Activated T-cell treated with anti-CD3 and anti-CD28 coated beads, Interleukin-2, amount 50 U/mL, for 72 hours (primary cell): ENCODE measurements at places on chromosomes 7 and 10. TPM values are rescaled to one million over a fixed set of nuclear protein-coding genes. Genes with fewer than 3 reads are reported as not detected.

The RNF32 gene
- total RNA-seq: 3.1 TPM

The SSC4D gene
- 1.0 TPM for total RNA-seq

The NEUROD6 gene
- total RNA-seq: not detected

The ZCWPW1 gene
- total RNA-seq: 6.5 TPM

The UBN2 gene
- total RNA-seq: 18.8 TPM

GRCh38 chr7:3041986-3042675, 1.5 kb downstream of the CARD11 start:
- H3K4me1 ChIP-seq: peaks cover 67% of the 10 kb centered on the region
- peak overlapping the region; percentile 84 for H3K27ac ChIP-seq
- DNase-seq: no peak
- H3K36me3 ChIP-seq: peaks cover 6% of the 10 kb centered on the region
- H3K4me3 ChIP-seq: peak overlapping the region; percentile 96

DNA sequence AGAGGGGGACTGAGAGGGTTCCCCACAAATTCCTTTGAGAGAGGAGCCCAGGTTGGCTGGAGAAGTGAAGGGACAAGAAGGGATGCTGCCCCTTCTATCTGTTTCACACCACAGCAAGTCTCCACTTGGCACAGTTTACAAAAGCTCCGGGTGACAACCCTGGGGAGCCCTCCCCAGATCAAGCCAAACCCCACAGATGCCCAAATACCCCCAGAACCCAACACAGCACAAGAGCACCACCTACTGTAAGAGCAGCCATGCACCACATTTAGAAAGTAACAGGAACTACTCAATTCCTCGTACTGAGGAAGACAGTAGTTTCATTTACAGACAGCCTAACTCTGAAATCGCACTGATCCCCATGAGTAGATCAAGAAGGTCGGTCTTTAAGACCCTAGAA, 67.8 kb upstream of the ATP6V0A4 start:
- peak; percentile 70 for DNase-seq
- H3K4me1 ChIP-seq: peaks cover 22% of the 10 kb centered on the region
- H3K4me3 ChIP-seq: no peak overlapping the region
- H3K27me3 ChIP-seq: no peaks in the 10 kb centered on the region
- no peaks in the 10 kb centered on the region for H3K36me3 ChIP-seq

- H3K4me1 ChIP-seq: peaks cover 9% of the 10 kb centered on the region
- no peak overlapping the region for H3K4me3 ChIP-seq
- H3K27ac ChIP-seq: no peak overlapping the region
- no peaks in the 10 kb centered on the region for H3K36me3 ChIP-seq
- no peaks in the 10 kb centered on the region for H3K27me3 ChIP-seq
Observed at GRCh38 chr7:28112012-28112411, 68.6 kb downstream of the JAZF1 start.

DNA sequence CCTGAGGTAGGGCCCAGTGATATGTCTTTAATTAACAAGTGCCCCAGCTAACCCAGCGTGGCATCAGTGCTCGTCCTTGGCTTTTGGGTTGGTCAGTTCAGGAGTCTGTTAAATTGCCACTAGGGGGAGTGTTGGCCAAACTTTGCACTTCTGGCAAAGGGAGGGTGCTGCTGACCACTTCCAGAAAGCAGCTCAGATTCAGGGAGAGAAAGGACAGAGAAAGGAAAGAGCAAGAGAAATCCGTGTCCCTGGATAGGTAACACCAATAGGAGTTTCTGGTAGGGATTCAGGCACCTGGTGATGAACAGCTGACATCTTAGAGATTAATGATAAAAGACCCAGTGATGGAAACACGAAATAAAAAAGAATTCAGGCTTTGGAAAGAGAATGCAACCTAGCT, 243.1 kb upstream of the AOAH start:
- H3K27ac ChIP-seq: no peak overlapping the region
- peaks cover 51% of the 10 kb centered on the region for H3K4me1 ChIP-seq
- no peak for DNase-seq

- peaks cover 7% of the 10 kb centered on the region for H3K36me3 ChIP-seq
- H3K4me3 ChIP-seq: peak overlapping the region; percentile 66
- no peak overlapping the region for H3K27ac ChIP-seq
- DNase-seq: no peak
- H3K4me1 ChIP-seq: peaks cover 80% of the 10 kb centered on the region
- H3K27me3 ChIP-seq: no peaks in the 10 kb centered on the region
Observed at GRCh38 chr10:102776779-102777456, 33.2 kb downstream of the WBP1L start.

DNA sequence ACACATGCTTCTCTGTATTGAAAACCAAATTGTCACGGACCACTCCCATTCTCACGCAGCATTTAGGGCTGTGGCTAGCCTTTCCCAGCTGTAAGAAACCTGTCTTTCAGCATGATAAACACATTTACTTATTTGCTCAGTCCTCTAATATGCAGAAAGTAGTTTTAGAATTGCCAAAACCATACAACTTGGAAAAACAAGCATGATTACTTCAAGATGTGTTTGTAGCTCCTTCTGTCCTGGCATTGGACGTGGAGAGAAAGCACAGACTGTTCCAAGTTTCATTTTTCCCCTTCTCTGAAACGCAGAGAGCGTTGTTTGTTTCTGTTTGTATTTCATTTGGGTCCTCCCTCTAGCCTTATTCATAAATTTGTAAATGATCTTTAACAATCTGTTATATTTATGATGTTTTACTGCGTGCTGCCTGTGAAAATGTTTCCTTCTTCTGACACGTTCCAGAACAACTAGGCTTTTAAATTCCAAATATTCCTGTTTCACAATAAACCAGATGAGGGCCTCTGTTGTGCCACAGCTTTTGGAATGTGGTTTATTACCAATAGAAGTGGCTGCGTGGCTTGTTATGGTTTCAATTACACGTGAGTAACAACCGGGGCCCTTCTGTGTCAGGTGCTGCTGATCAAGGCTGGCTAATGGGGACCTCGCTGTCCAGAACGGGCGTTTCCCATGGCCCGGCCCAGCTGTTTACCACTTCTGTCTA, 26.1 kb downstream of the MNX1 start:
- no peak overlapping the region for H3K4me3 ChIP-seq
- H3K36me3 ChIP-seq: peaks cover 3% of the 10 kb centered on the region
- DNase-seq: no peak

- no peaks in the 10 kb centered on the region for H3K27me3 ChIP-seq
- no peak for DNase-seq
- peaks cover 43% of the 10 kb centered on the region for H3K36me3 ChIP-seq
- peaks cover 94% of the 10 kb centered on the region for H3K4me1 ChIP-seq
Observed at GRCh38 chr10:6047847-6048246, 14.3 kb downstream of the IL2RA start.
